ENCODE measurements at places on chromosomes 5 and 9.

- H3K4me3 ChIP-seq: no peak overlapping the region
- no peaks in the 10 kb centered on the region for H3K4me1 ChIP-seq
- H3K27me3 ChIP-seq: no peaks in the 10 kb centered on the region
- no peak for DNase-seq
Observed at GRCh38 chr5:107119656-107120055, 551.1 kb downstream of the EFNA5 start.

- DNase-seq: no peak
- H3K27me3 ChIP-seq: no peaks in the 10 kb centered on the region
- peaks cover 26% of the 10 kb centered on the region for H3K4me1 ChIP-seq
- H3K27ac ChIP-seq: no peak overlapping the region
- H3K4me3 ChIP-seq: no peak overlapping the region
- no peaks in the 10 kb centered on the region for H3K36me3 ChIP-seq
Observed at GRCh38 chr9:87270221-87270847, 227.3 kb upstream of the DAPK1 start.

DNA sequence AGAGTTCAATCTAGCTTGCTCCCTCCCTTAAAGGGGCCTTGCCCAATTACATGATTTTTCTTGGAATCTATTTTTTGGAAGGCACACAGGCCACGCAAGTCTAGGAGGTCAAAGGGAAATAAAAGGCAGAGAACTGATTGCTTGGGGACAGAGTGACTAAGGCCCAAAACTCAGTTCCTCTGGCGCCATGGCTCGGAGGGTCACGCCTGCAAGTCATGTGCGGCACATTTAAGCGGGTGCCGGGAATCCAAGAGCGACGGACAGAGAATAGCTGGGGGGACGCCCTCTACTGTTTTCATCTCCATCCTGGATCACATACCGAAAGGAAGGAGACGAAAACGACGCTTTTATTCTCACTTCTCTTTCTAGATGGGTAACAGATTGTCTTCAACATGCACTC, 78.6 kb downstream of the FREM1 start:
- no peaks in the 10 kb centered on the region for H3K4me1 ChIP-seq
- no peak overlapping the region for H3K27ac ChIP-seq
- no peaks in the 10 kb centered on the region for H3K36me3 ChIP-seq
- no peaks in the 10 kb centered on the region for H3K27me3 ChIP-seq
- no peak overlapping the region for H3K4me3 ChIP-seq

DNA sequence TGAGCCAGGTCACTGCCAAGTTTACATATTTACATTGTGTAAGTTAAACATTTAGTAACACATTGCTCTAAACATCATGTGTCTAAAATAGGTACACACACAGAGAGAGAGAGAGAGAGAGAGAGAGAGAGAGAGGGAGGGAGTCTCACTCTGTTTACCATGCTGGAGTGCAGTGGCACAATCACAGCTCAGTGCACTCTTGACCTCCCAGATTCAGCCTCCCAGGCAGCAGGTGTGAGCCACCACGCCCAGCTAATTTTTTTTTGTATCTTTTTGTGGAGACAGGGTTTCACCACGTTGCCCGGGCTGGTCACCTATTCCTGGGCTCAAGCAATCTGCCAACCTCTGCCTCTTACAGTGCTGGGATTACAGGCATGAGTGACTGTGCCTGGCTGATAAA, 1045.3 kb downstream of the TLE1 start:
- no peak overlapping the region for H3K27ac ChIP-seq
- no peaks in the 10 kb centered on the region for H3K36me3 ChIP-seq
- H3K4me3 ChIP-seq: no peak overlapping the region
- H3K27me3 ChIP-seq: no peaks in the 10 kb centered on the region

- no peaks in the 10 kb centered on the region for H3K27me3 ChIP-seq
- H3K4me3 ChIP-seq: no peak overlapping the region
- H3K36me3 ChIP-seq: no peaks in the 10 kb centered on the region
- DNase-seq: no peak
Observed at GRCh38 chr5:121862801-121863200, 11.1 kb downstream of the FTMT start.

GRCh38 chr5:107388141-107388861, 282.4 kb downstream of the EFNA5 start:
- no peak overlapping the region for H3K27ac ChIP-seq
- no peaks in the 10 kb centered on the region for H3K36me3 ChIP-seq
- no peaks in the 10 kb centered on the region for H3K27me3 ChIP-seq
- no peak overlapping the region for H3K4me3 ChIP-seq
- H3K4me1 ChIP-seq: peaks cover 13% of the 10 kb centered on the region

DNA sequence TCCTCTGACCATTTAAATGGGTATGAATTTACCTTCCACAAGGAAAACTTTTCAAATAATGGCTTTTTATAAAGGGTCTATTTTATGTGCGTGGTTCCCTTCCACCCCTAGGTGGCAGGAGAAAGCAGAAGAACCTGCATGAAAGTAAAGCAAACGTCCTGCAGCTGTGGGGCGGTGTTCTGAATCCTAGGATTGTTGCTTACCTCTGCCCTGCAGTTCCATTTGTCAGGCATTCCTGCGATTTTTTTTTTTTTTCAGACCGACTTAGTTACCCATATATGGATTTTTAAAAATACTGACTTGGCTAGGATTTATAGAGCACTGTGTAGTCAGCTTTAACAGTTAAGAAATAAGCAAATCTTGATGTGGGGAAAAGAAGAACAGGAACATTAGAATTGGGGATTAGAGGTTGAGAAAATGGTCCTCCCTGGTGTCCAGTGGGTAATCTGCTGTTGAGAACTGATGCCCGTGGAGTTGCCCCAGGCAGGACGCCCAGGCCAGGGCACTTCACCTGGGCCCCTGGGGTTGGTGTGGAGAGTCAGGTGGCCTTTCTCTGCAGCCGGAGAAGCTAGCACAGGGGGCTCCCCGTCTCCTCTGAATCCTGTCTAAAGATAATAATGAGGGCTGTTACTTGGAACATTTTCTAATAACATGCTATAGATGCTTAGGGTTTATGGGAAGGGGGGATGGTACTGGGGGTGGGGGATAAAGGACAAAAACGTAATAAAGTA, 30.4 kb upstream of the LTC4S start:
- peak; percentile 53 for DNase-seq
- H3K27me3 ChIP-seq: no peaks in the 10 kb centered on the region
- H3K36me3 ChIP-seq: peaks cover 17% of the 10 kb centered on the region
- H3K4me3 ChIP-seq: no peak overlapping the region

GRCh38 chr9:132585954-132586829, 3.8 kb downstream of the BARHL1 start:
- DNase-seq: no peak
- peaks cover 5% of the 10 kb centered on the region for H3K4me1 ChIP-seq

DNA sequence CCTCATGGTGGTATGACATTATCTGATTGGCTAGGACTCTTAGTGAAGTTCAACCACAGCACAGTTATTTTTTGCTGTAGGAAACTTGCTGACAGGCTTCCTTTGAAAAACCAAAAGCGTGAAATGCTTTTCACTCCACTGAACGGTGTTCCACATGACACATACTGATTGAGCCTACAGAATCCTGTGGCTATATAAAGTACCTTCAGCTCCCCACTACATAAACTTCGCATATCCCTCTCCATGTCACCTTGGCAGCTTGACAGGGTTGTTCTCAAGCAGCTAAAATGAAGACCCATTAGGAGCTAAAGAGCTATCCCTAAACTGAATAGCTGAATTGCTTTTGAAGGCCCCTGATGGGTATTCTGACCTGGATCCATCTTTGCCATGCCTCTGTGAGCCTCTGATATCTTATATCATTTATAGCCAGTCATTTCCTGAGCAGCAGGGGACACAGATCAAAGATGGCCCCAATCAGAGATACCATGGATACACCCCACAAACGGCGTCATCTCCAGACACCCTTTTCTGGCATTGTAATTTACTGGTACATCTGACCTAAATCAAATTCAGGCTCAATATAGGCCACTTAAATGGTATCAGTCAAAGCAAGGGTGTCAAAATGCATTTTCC, 91.5 kb downstream of the APBA1 start:
- DNase-seq: no peak
- H3K36me3 ChIP-seq: no peaks in the 10 kb centered on the region
- H3K27me3 ChIP-seq: no peaks in the 10 kb centered on the region
- H3K4me3 ChIP-seq: no peak overlapping the region
- no peaks in the 10 kb centered on the region for H3K4me1 ChIP-seq

GRCh38 chr9:125591245-125591644, 115.8 kb downstream of the MAPKAP1 start:
- no peak overlapping the region for H3K4me3 ChIP-seq
- no peak overlapping the region for H3K27ac ChIP-seq
- H3K36me3 ChIP-seq: no peaks in the 10 kb centered on the region
- DNase-seq: no peak

- no peaks in the 10 kb centered on the region for H3K27me3 ChIP-seq
- DNase-seq: no peak
- no peak overlapping the region for H3K4me3 ChIP-seq
- no peak overlapping the region for H3K27ac ChIP-seq
Observed at GRCh38 chr5:96969366-96969765, 33.5 kb downstream of the LNPEP start.

GRCh38 chr5:141508798-141509611, 20.1 kb downstream of the PCDHGC5 start:
- H3K4me1 ChIP-seq: peaks cover 29% of the 10 kb centered on the region
- peak overlapping the region; percentile 46 for H3K4me3 ChIP-seq
- peaks cover 41% of the 10 kb centered on the region for H3K36me3 ChIP-seq
- peak overlapping the region; percentile 95 for H3K27ac ChIP-seq
- no peaks in the 10 kb centered on the region for H3K27me3 ChIP-seq

- no peak overlapping the region for H3K4me3 ChIP-seq
- H3K27ac ChIP-seq: no peak overlapping the region
- no peak for DNase-seq
- no peaks in the 10 kb centered on the region for H3K27me3 ChIP-seq
- H3K4me1 ChIP-seq: no peaks in the 10 kb centered on the region
Observed at GRCh38 chr9:33222031-33222430, 17.9 kb upstream of the SPINK4 start.

GRCh38 chr5:53962306-53962705, 348.1 kb downstream of the ARL15 start:
- H3K4me3 ChIP-seq: no peak overlapping the region
- H3K36me3 ChIP-seq: peaks cover 13% of the 10 kb centered on the region
- no peak for DNase-seq
- H3K4me1 ChIP-seq: no peaks in the 10 kb centered on the region

DNA sequence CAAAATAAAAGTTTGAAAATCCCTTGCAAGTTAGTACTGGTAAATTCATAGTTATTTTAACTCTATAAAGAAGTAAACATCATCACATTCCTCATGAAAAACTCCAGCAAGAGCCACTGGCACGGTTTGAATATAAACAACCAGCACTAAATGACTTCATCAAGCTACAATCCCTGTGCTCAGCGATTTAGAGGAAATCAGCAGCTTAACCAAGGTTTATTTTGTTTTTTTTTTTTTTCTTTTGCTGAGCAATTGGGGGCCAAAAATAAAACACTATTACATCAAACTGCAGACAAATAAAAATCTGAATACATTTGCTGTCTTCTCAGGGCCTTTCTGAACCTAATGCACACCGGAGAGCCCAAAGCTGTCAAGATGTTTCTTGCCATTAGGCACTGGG, 106.2 kb upstream of the SLC24A2 start:
- no peak overlapping the region for H3K4me3 ChIP-seq
- no peaks in the 10 kb centered on the region for H3K4me1 ChIP-seq
- no peaks in the 10 kb centered on the region for H3K27me3 ChIP-seq
- H3K36me3 ChIP-seq: no peaks in the 10 kb centered on the region
- no peak overlapping the region for H3K27ac ChIP-seq
- no peak for DNase-seq

GRCh38 chr9:76808636-76809035, 44.4 kb downstream of the PCA3 start:
- H3K27ac ChIP-seq: no peak overlapping the region
- H3K4me3 ChIP-seq: no peak overlapping the region
- H3K36me3 ChIP-seq: no peaks in the 10 kb centered on the region
- DNase-seq: no peak
- H3K27me3 ChIP-seq: no peaks in the 10 kb centered on the region

DNA sequence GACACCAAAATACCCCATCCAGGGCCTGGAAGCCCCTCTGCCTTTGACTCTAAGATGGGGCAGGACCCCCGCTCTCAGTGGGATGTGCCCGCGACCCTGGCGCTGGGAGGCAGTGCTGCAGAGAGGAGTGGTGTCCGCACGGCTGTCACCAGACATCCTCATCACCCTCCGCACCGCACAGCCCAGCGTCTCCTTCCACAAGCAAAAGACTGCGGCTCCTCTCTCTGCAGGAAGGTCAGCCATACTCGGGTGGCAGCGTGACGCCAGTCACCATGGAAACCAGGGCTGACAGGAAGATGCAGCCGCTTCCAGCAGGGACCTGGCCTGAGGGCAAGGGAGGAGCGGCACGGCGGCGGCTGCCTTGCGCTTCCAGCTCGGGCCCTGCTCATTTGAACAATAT, 17.1 kb upstream of the SLC6A3 start:
- H3K27me3 ChIP-seq: no peaks in the 10 kb centered on the region
- no peaks in the 10 kb centered on the region for H3K36me3 ChIP-seq
- DNase-seq: no peak
- no peak overlapping the region for H3K4me3 ChIP-seq
- no peak overlapping the region for H3K27ac ChIP-seq
- H3K4me1 ChIP-seq: no peaks in the 10 kb centered on the region

- no peaks in the 10 kb centered on the region for H3K36me3 ChIP-seq
- no peaks in the 10 kb centered on the region for H3K27me3 ChIP-seq
- no peak overlapping the region for H3K27ac ChIP-seq
- H3K4me1 ChIP-seq: no peaks in the 10 kb centered on the region
Observed at GRCh38 chr5:24598956-24599355, 45.8 kb downstream of the CDH10 start.

GRCh38 chr5:145521066-145521465, 314.1 kb downstream of the PRELID2 start:
- DNase-seq: no peak
- H3K4me3 ChIP-seq: no peak overlapping the region

- no peak for DNase-seq
- no peak overlapping the region for H3K4me3 ChIP-seq
- H3K36me3 ChIP-seq: no peaks in the 10 kb centered on the region
Observed at GRCh38 chr9:81474125-81474524, 215.2 kb downstream of the TLE1 start.

DNA sequence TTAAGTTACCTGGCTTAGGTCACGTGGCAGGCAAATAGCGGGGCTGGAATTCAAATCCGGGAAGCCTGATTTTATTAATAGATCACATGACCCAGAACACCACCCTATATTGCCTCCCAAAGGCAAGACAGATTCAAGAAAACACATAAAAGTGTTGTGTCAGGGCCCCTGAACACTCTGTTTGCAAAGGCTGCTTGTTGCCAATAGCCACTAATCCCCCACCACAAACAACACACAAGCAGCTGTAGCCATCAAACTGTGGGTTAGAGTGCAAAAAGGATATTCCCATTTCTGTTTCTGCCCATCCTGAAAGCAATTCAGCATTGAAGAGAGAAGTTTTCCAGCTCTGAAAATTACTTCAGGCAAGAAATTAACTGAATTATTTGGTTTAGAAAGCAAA, 358.9 kb upstream of the RFX3 start:
- H3K4me3 ChIP-seq: no peak overlapping the region
- no peaks in the 10 kb centered on the region for H3K4me1 ChIP-seq
- H3K36me3 ChIP-seq: no peaks in the 10 kb centered on the region

GRCh38 chr9:104842698-104843097, 78.8 kb downstream of the NIPSNAP3B start:
- H3K36me3 ChIP-seq: peaks cover 4% of the 10 kb centered on the region
- H3K4me1 ChIP-seq: no peaks in the 10 kb centered on the region
- no peak overlapping the region for H3K27ac ChIP-seq
- no peak overlapping the region for H3K4me3 ChIP-seq
- no peak for DNase-seq
- no peaks in the 10 kb centered on the region for H3K27me3 ChIP-seq
